ENCODE measurements at places on chromosomes 1 and 21.

DNA sequence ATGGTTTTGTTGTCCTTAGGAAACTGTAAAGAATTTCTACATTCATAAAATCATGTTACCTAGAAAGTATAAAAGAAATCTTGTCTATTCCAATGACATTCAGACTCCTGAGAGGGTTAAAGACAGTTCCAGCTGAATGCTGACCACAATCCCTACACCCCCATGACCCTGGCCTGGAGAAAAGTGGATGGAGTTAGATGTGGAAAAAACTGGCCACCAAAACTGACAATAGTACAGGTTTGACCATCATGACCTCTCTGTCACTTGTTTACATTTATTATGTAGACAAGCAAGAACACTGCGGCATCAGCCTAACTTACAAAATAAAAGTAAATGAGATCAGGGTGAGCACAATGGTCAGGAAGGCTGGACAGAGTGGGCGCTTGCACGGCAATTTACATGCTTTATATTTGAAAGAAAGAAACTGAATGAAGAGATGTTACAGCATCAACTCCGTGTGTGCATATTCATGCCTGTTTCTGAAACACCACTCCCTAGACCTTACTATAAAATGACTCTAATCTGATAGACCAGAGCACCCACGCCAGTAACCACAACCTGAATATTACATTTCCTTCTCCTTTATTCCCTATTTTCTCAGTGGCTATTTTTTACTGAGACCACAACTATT, 116.0 kb downstream of the ESRRG start:
- no peak for DNase-seq

GRCh38 chr1:32749332-32749731, 46.8 kb upstream of the SYNC start:
- DNase-seq, result no peak

DNA sequence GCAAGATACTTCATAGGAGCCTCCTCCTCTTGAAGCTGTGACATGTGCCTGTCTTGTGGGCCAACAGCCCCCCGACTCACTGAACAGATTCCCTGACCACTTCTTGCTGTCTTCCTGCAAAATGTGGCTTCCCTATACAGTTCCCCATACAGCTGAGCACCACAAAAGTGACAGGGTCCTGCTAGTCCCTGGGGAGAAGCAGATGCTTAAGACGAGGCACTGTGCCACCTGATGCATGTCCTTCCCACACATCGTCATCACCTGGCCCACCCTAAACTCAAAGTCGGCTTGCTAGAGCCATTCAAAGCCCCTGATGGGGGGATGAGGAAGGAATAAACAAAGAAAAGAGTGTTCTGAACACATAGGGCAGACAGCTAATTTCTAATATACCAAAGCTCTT, 29.2 kb upstream of the ETV3 start:
- no peak for DNase-seq

GRCh38 chr1:36285443-36286101, 20.6 kb upstream of the SH3D21 start:
- peak; percentile 92 for DNase-seq

GRCh38 chr1:9315411-9316079, 22.9 kb downstream of the SPSB1 start:
- peak; percentile 91 for DNase-seq

DNA sequence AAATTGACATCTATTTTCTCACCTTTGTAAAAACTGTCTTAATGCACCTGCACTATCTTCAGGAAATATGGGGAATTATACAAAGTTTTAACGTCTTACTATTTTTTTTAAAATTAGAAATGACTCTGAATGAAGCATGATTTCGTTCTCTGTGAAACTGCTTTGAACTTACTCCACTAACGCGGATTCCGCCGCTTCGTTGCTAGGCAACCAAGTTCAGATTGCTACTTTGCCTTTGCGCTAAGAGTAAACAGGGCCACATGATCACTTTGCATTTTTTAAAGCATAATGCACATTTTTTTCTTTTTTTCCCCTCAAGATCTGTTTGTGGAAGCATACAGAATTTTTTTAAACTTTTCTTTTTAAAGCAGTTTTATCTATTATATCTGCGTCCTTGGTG, 690.5 kb downstream of the BRINP3 start:
- no peak for DNase-seq

DNA sequence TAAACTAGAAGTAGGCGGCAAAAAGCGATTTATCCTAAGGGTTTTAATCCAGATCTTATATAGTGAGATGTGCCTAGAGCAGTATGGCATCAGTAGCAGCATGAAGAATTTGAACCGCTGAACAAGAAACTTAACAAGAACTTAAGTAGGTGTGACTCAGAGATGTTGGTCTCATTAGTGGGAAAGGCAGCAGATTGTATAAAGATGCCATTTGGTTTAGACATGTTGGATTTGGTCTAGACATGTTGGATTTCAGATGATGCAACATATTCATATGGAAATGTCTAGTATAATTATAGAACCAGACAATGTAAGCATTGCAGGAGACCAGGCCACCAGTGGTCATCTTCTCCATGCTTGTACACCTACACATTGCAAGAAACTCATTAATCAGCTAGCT, 42.1 kb upstream of the ZP4 start:
- DNase-seq, result peak; percentile 2

DNA sequence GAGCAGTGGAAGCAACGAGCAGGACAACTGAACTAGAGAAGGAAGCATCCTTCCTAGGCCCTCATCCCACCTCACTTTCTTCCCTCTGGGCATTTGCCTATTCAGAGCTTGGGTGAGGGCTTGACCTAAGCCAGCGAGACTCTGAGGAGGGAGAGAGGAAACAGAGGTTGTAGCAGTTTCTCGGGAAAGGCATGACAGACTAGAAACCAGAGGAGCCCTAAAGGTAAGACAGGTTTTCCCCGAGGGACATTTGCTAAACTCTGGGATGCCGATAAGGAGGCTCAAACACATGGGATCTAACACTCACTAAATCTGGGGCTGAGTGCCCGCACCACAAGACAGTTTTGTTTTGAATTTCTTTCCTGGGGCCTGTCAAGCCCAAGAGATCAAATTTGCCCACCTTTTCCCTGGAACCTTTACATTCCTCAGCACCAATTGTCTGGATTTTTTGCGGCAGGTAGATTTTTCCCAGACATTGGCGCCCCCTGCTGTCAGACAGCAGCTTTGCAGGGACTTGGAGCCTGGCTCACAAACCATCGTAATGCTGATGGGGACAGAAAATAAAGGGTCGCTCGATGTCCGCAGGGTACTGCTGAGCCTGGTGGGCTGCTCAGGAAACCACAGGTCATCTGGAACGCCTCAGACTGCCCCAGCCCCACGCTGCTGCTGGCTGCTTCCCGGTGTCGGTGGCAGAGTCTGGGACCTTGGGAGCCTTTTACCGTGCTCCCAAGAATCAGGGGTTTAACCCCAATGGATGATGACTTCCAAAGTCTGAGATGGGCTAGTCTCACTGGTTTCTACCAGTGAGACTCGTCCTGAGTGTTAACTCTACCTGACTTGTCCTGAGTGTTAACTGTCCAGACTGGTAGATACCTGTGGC, 23.4 kb upstream of the TSPAN2 start:
- DNase-seq, result no peak

GRCh38 chr21:37172646-37173045, 94.5 kb downstream of the VPS26C start:
- DNase-seq, result no peak

DNA sequence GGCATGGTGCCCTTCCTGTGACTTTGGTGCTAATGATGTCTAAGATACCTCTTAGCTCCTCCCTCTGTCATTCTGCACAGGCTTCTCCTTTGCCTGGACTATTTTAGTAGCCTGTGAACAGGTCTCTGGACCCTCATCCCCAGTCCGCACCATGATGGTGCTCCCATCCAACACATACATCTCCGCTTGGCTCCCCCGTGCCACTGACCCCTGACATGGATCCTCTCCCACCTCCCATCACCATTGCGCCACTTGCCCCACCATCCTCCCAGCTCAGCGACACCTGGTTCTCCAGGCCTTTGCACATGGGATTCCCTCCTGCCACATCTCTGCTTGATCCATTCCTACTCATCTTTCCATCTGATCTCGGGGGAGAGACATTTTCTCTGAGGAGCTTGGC, 33.9 kb downstream of the RUNX3 start:
- no peak for DNase-seq

GRCh38 chr1:87684713-87685205, 356.1 kb downstream of the LMO4 start:
- peak; percentile 27 for DNase-seq

DNA sequence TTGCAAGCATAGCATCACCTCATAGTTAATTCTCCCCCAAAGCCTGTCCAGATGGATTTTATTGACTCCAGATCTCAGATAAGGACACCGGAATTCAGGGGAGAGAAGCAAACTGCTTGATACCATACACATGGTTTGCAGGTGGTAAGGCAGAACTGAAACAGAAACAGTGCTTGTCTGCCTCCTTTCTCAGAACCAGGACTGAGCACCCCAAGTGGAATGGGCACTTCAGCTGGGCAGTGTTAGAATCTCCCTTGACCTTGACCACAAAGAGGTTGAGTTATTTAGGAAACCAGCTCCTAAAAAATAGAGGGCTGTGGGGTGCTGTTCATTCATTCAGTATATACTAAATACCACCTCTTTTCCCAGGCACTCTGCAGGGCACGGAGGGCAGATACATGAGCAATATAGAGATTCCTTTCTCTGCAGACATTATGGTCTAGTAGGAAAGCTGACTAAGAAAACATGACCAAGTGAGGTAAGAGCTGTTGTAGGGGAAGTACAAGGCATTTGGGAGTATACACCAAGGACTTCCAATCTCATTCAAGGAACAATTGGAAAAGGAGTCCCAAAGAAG, 185.2 kb downstream of the C1orf94 start:
- DNase-seq, result no peak

DNA sequence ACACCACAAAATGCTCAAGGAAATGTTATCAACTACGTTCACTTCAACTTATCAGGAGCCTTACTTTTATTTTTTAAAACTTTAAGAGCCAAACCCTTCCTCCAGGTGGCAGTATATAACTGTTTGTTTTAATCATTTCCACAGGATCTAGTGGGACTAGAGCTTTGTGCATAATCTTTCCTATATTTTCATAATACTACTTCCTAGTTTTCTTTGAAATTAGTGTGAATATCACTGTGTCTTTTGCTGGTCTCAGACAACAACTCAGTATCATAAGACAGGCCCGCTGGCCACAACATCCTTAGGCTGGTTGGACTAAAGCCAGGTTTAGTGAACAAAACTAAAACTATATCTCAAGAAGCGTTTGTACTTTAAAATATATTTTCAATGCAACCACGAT, 145.5 kb downstream of the TIAM1 start:
- DNase-seq, result peak; percentile 74

- DNase-seq, result no peak
Observed at GRCh38 chr1:100394285-100394684, 42.0 kb downstream of the CDC14A start.

- peak; percentile 46 for DNase-seq
Observed at GRCh38 chr1:20885121-20885520, 98.0 kb upstream of the HP1BP3 start.

GRCh38 chr1:105793536-105794146, 1262.8 kb upstream of the PRMT6 start:
- DNase-seq, result peak; percentile 24

DNA sequence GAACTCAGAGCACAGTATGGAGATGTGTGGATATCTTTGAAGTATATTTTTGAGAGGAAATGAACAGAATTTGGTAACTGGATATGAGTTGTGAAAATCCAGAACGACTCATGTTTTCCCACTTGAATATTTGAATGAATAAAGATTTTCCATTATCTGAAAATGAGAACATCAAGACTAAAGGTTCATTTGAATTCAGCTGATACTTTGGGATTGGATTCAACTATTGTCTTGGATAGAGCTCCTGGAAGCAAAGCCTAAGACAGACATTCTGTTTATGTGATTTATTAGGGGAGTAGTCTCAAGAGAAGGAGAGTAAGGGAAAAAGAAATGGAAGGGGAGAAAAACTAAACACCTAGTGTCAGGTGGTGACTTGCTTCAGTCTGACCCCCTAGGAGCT, 256.0 kb upstream of the LYPLAL1 start:
- no peak for DNase-seq

DNA sequence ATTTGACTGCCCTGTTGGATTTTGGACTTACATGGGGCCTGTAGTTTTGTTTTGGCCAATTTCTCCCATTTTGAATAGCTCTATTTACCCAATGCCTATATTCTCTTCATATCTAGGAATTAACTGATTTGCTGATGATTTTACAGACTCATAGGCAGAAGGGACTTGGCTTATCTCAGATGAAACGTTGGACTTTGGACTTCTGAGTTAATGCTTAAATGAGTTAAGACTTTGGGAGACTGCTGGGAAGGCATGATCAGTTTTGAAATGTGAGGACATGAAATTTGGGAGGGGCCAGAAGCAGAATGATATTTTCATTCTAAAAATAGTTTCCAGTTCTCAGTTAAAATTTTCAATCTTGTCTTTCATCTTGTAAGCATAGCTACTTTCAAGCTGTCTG, 222.3 kb downstream of the COP1 start:
- DNase-seq, result no peak

DNA sequence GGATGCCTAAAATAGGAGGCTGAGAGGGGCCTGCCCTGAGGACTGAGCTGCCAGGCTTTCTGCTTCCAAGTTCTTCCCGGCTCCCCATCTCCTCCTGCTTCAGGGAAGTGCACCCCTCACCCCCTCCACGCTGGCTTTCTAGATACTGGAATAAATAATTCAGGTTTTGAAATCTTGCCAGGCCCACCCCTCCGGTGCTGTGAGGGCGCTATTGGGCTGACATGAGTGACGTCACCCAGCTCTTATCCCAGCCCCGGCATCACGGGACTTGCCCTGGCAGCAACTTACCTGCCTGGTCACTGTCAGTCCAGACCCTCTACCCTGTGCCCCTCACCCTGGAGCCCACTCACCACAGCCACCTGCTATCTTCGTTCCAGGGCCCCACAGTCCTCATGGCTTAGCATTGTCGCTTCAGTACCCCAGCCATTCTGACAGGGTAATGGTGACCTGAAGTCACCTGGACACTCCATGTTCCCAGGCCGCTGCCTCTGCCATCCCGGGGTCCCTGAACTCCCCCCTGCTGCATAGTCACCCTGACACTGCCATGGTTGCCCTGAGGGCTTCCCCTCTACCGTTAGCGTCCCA, 819 bp upstream of the GPR3 start:
- peak; percentile 59 for DNase-seq

- no peak for DNase-seq
Observed at GRCh38 chr1:244209955-244210354, 158.9 kb downstream of the ZBTB18 start.

DNA sequence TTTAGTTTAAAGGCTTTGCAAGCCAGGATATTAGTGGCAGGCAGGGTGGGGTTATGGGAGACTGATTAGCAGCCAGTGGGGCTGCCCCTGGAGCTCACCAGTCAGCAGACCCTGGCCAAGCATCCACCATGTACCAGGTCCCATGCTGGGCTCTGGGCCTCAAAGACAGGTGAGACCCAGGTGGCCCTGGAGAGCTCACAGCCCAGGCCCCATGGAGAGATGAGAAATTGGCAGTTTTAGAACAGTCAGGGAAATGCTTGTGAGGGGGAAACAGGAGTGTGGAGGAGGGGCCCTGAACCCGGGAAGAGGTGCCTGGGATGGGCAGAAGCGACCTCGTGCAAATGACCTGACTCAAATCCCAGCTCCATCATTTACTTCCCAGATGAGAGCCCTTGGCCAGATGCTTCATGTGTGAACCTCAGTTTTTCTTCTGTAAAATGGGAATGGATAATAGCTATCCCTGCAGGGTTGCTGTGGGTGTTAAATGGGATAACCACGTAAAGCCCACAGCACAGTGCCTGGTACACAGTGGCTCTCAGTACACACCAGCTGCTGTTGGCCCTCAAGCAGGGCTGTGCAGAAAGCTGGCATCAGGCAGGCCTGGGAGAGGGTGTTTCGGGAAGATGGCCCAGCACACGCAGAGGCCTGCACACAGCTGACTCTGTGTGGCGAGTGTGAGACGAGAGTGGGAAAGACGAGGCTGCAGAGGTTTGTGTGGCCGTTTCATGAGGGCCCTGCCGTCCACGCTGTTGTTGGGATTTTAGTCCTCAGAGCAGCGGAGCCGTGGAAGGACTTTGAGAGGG, 518.5 kb downstream of the PTPRU start:
- DNase-seq, result no peak

Measured in fibroblast of mammary gland (primary cell).